ENCODE measurements at places on chromosomes 7 and 10. TPM values are rescaled to one million over a fixed set of nuclear protein-coding genes. Genes with fewer than 3 reads are reported as not detected.

GRCh38 chr7:151895631-151896031, 18.7 kb upstream of the PRKAG2 start:
- H3K4me1 ChIP-seq, result peaks cover 16% of the 10 kb centered on the region
- no peak for DNase-seq
- H3K4me3 ChIP-seq, result no peak overlapping the region

- H3K27ac ChIP-seq, result no peak overlapping the region
- peaks cover 33% of the 10 kb centered on the region for H3K36me3 ChIP-seq
These were observed 64.4 kb downstream of the SEPTIN7 start for GRCh38 chr7:35865287-35865686.

DNA sequence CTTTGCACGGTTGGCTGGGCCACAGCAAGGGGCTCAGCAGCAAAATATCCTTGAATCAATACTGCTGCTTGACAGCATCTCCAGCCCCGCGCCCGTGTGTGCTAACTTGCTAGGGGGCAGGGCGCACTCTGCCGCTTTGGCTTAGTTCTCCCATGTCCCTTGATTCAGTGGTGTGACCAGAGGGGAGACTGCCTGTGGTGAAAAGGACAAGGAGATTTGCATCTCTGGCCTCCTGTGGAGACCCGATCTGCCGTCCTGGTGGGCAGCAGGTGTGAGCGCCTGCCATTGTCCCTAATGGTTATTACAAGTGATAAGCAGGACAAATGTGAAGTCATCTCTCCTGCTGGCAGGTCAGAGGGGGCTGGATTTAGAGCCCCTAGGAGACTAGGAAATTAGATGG, 500.2 kb upstream of the GALNT17 start:
- no peaks in the 10 kb centered on the region for H3K27me3 ChIP-seq
- no peak overlapping the region for H3K4me3 ChIP-seq
- H3K4me1 ChIP-seq, result no peaks in the 10 kb centered on the region
- no peak overlapping the region for H3K27ac ChIP-seq
- no peaks in the 10 kb centered on the region for H3K36me3 ChIP-seq

- peaks cover 45% of the 10 kb centered on the region for H3K4me1 ChIP-seq
- H3K27ac ChIP-seq, result peak overlapping the region; percentile 75
- no peak for DNase-seq
- H3K27me3 ChIP-seq, result no peaks in the 10 kb centered on the region
- no peaks in the 10 kb centered on the region for H3K36me3 ChIP-seq
- no peak overlapping the region for H3K4me3 ChIP-seq
These were observed 22.0 kb upstream of the EEPD1 start for GRCh38 chr7:36131026-36131425.

GRCh38 chr10:13201132-13201531, 33.0 kb downstream of the UCMA start:
- no peaks in the 10 kb centered on the region for H3K27me3 ChIP-seq
- no peak overlapping the region for H3K27ac ChIP-seq
- no peak overlapping the region for H3K4me3 ChIP-seq
- no peaks in the 10 kb centered on the region for H3K4me1 ChIP-seq
- H3K36me3 ChIP-seq, result no peaks in the 10 kb centered on the region
- no peak for DNase-seq

DNA sequence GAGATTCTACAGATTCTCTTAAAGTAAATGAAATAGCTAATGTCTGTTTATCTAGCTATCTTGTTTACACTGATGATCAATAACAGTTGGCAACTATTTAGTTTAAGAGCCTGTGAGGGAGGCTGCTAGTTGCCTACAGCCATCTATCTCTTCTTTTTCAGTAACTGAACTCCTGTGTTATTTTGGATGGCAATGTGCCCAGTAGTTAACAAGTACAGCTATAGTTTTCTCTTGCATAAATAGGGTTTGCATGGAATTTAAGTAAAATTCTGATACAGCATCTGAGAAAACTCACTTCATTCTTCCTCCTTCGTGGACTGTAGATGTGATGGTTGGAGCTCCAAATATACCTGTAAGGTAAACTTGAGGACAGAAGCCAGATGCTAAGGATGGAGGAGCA, 219.5 kb upstream of the POT1 start:
- H3K4me3 ChIP-seq, result no peak overlapping the region
- H3K36me3 ChIP-seq, result no peaks in the 10 kb centered on the region
- no peak overlapping the region for H3K27ac ChIP-seq

The SAMD8 gene
- total RNA-seq, result 5.8 TPM

The PAPOLB gene
- total RNA-seq, result not detected

Measured in stomach (tissue), 19 donors.